ENCODE measurements at places on chromosomes 4 and X. TPM values are rescaled to one million over a fixed set of nuclear protein-coding genes. Genes with fewer than 3 reads are reported as not detected.

The ARX gene
- total RNA-seq, result not detected

The SORBS2 gene
- not detected for total RNA-seq

The PROM1 gene
- 0.14 TPM for total RNA-seq

The GAGE12H gene
- total RNA-seq, result not detected

The CDX4 gene
- total RNA-seq, result not detected

The TMPRSS11A gene
- not detected for total RNA-seq

The NXF2B gene
- total RNA-seq, result not detected

The AMBN gene
- not detected for total RNA-seq

The MSX1 gene
- total RNA-seq, result 10.2 TPM

The SOX3 gene
- total RNA-seq, result not detected

The ZXDA gene
- 6.3 TPM for total RNA-seq

The ELF4 gene
- total RNA-seq, result 31.7 TPM

The SRPK3 gene
- not detected for total RNA-seq

The ZCCHC12 gene
- not detected for total RNA-seq

The EFHC2 gene
- total RNA-seq, result not detected

The POU3F4 gene
- total RNA-seq, result not detected

The SLC6A14 gene
- not detected for total RNA-seq

The MID2 gene
- total RNA-seq, result 0.40 TPM

The MXRA5 gene
- total RNA-seq, result not detected

The GAGE12J gene
- total RNA-seq, result not detected

The CCNB3 gene
- total RNA-seq, result 0.32 TPM

The COL4A5 gene
- total RNA-seq, result not detected

The FAM47E gene
- not detected for total RNA-seq

The ACE2 gene
- not detected for total RNA-seq

The STK32B gene
- total RNA-seq, result not detected

The NIPAL1 gene
- total RNA-seq, result 3.0 TPM

The DDX60 gene
- 9.2 TPM for total RNA-seq

The CT45A6 gene
- not detected for total RNA-seq

The CSTF2 gene
- total RNA-seq, result 19.5 TPM

The TKTL2 gene
- not detected for total RNA-seq

The FAT1 gene
- total RNA-seq, result not detected

The CCDC120 gene
- not detected for total RNA-seq

The MUC7 gene
- not detected for total RNA-seq

The SOD3 gene
- total RNA-seq, result not detected

The PITX2 gene
- total RNA-seq, result not detected

The PRKG2 gene
- total RNA-seq, result not detected

The XK gene
- 0.04 TPM for total RNA-seq

The LRIT3 gene
- total RNA-seq, result 0.19 TPM

The SLC25A6 gene
- total RNA-seq, result 209 TPM

The ARHGAP36 gene
- total RNA-seq, result not detected

The GAGE1 gene
- total RNA-seq, result not detected

The CSAG3 gene
- total RNA-seq, result not detected

The TAF7L gene
- not detected for total RNA-seq

The ALPK1 gene
- 32.4 TPM for total RNA-seq

The FGG gene
- total RNA-seq, result not detected

The NKX6-1 gene
- total RNA-seq, result not detected

All from Karpas-422 (cell line).